Caki2 (cell line): ENCODE measurements at places on chromosomes 4 and X. TPM values are rescaled to one million over a fixed set of nuclear protein-coding genes. Genes with fewer than 3 reads are reported as not detected.

Gene ZCCHC18
- 0.78 TPM in 1 of 2 replicates, not detected in the other for total RNA-seq

Gene STK32B
- total RNA-seq, result 2.2 and 5.3 TPM in 2 replicates

Gene IRS4
- not detected in 2 replicates for total RNA-seq

Gene EXOC1L
- not detected in 2 replicates for total RNA-seq

Gene FAT4
- total RNA-seq, result 2.7 and 3.2 TPM in 2 replicates

Gene HTN1
- total RNA-seq, result 3.4 TPM in 1 of 2 replicates, not detected in the other

Gene POF1B
- total RNA-seq, result not detected in 2 replicates

Gene KLF3
- total RNA-seq, result 5.7 and 6.6 TPM in 2 replicates
